Fibroblast of upper back skin (primary cell): ENCODE measurements at places on chromosomes 16 and 17.

- no peak for DNase-seq
Observed at GRCh38 chr17:43140396-43141332, 15.5 kb upstream of the BRCA1 start.

DNA sequence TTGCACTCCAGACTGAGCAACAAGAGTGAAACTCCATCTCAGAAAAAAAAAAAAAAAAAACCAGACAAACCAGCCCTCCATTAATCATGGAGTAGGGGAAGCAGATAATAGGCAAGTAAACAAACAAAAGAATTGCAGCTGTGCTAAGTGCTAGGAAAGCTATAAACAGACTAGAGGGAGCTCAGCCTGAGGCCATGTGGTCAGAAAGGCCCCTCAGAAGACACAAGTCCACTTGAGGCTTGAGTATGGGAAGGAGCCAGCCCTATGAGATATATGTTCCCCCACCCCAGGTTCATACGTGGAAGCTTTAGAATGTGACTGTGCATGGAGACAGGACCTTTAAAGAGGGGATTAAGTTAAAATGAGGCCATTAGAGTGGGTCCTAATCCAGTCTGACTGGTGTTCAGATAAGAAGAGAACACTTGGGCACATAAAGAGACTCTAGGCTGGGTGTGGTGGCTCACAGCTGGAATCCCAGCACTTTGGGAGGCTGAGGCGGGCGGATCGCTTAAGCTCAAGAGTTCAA lies 132.6 kb upstream of the NOL11 start:
- no peak for DNase-seq

DNA sequence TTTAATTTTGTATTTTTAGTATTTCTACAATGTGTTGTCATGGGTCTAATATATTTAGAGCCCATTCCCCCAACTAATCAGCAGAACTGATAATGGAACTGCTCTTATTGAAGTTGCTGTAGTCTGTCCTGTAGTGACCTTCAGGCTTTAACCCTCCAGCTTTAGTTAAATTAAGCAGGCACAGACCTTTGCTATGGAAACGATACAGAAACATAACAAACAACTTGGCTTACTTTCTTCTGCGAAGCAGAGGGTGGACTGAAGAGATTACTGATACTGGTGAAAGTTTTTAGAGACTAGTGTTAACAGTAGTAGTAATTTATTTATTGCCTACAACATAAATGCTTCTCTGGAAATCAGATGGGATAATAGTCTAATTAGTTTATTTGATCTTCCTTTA lies 61.4 kb downstream of the NFATC3 start:
- no peak for DNase-seq

- no peak for DNase-seq
Observed at GRCh38 chr17:54882950-54883349, 17.7 kb upstream of the TOM1L1 start.

DNA sequence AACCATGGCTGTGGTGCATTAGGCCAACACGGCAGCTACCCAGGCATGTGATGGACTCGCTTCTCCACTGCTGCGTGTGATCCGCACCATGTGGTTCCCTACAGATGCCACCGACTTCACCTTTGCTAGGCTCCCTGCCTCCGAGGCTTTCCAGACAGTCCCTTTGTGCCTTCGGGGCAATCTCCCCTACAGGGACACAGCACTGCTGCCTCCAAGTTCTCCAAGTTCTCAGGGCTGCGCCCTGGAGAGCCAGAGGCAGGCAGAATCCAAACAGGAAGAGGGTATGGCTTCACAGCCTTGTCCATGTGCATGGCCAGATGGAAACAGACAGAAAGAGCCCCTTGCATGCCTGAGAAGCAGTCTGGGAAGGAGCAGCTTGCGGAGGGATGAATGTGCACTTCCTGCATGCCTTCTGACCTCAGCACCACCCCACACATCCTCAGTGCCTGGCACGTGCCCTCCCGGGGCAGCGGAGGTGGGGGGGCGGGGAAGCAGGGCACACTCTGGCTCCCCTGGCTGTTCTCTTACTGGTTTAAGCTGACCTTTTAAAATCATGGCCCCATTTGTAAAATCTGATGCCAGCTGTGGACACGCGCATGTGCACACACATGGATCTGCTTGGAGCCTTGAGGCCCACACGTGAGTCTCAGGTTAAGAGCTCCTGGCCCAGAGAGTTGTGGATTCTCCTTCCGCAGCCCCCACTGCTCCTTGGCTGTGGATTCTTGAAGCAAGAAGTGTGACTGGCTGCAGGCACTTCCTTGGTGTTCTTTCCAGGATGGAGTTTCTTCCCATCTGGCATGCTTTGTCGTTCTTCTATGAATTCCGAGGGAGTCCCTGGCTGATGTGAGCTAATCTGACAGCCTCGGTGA lies 55.3 kb upstream of the MTSS2 start:
- DNase-seq = peak; percentile 75

DNA sequence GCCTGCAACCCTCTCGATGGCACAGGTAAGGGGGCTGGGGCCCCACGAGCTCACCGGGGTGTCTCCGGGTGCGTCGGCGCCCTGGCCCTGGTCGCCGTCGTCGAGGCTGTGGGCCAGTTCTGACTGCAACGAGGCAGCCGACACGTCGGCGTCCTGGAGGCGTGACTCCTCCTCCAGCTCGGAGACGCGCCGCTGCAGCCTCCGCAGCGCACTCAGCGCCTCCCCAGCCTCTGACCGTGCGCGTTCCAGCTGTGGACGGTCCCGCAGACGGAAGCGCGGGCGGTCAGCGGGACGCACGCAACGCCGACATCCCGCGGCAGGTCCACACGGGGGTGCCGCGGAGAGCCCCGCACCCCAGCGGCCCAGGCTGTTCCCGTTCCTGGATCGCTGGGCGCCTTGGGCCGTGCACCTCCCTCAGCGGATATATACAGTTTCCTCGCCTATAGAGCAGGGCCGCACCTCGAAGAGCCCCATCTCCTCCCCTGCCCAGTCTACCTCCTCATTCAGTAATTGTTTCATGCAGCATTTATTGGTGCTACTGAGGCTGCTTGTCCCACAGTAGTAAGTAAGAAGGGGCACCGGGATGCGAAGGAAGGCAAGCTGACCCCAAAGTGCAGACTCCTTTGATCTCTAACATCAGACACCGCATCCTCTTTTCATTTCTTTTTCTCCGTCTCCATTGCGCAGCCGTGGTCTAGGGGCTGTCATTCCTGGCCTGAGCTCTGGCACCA lies 5.8 kb downstream of the THOC6 start:
- peak; percentile 31 for DNase-seq

DNA sequence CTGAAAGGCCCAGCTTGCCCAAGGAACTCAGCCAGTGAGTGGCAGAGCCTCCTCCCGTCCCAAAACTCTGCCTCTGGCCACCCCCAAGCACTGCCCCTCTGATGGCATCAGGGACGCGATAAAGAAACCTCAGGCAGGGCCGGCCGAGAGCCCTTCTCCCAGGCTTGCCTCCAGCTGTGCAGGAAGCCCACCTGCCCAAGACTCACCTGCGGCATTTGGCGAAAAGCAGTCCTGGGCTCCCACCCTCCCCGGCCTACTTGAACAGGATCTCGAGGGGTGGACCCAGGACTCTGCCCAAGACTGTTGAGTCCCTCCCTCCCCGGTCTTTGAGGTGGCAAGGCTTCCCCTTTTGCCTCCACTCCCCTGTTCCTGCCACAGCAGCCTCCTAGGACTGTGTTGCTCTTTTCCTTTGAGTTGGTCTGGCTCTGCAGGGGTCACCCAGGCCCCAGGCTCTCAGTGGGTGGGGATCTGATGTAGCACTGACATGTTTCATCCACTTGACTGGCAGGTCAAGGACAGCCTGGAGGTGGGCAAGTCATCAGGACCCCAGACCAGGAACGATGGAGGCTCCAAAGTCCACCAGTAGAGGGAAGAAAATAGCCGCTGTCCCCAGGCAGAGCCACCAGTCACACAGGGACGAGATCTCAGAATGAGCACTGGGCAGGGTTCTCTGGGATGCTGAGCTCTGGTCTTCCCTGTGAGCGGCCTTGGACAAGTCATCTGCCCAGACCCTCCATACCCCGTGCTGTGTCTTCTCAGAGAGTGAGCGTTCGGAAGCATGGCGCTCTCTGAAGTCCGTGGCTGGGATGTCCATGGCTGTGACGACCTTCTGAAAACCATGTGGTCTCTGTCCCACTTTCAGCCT lies 111.0 kb upstream of the TNRC6C start:
- DNase-seq = no peak

GRCh38 chr17:22374741-22375140 lies 682.4 kb downstream of the KCNJ18 start:
- no peak for DNase-seq

GRCh38 chr16:57688987-57689761 lies 5.4 kb upstream of the DRC7 start:
- no peak for DNase-seq

DNA sequence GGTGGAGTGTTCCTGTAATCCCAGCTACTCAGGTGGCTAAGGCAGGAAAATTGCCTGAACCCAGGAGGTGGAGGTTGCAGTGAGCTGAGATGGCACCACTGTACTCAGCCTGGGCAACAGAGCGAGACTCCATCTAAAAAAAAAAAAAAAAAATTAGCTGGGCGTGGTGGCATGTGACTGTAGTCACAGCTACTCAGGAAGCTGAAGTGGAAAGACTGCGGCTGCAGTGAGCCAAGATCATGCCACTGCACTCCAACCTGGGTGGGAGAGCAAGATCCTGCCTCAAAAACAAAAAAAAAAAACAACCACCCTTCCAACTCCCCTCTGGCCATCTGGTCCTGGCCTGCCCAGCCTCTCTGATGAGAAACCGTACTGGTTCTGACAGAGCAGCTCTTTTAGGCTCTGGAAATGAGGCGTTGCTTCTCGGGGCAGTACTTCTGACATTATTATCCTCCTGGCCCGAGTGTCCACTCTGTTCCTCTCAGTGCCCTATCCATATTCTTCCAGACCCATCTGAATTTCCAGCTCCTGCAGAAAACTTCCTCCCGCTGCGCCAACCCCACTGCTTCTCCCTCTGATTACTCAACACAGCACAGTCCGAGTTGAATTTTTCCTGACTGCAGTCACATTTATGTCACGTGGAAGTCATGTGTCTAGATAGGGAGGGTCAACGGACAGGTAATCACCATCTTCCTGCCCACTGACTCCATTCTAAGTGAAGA lies 13.3 kb downstream of the GGA2 start:
- no peak for DNase-seq

- peak; percentile 31 for DNase-seq
Observed at GRCh38 chr16:46929378-46930332, 43.8 kb downstream of the DNAJA2 start.

- no peak for DNase-seq
Observed at GRCh38 chr17:27336184-27336583, 42.3 kb downstream of the WSB1 start.

- DNase-seq = peak; percentile 16
Observed at GRCh38 chr16:55605754-55606336, 39.4 kb downstream of the CAPNS2 start.

- no peak for DNase-seq
Observed at GRCh38 chr16:90078579-90078895, 1.4 kb upstream of the PRDM7 start.

- no peak for DNase-seq
Observed at GRCh38 chr17:5097101-5097834, 14.4 kb downstream of the ZNF232 start.

- DNase-seq = no peak
Observed at GRCh38 chr16:28838558-28838918, 7.6 kb downstream of the TUFM start.

- DNase-seq = no peak
Observed at GRCh38 chr16:2186064-2186463, 10.3 kb downstream of the CASKIN1 start.

DNA sequence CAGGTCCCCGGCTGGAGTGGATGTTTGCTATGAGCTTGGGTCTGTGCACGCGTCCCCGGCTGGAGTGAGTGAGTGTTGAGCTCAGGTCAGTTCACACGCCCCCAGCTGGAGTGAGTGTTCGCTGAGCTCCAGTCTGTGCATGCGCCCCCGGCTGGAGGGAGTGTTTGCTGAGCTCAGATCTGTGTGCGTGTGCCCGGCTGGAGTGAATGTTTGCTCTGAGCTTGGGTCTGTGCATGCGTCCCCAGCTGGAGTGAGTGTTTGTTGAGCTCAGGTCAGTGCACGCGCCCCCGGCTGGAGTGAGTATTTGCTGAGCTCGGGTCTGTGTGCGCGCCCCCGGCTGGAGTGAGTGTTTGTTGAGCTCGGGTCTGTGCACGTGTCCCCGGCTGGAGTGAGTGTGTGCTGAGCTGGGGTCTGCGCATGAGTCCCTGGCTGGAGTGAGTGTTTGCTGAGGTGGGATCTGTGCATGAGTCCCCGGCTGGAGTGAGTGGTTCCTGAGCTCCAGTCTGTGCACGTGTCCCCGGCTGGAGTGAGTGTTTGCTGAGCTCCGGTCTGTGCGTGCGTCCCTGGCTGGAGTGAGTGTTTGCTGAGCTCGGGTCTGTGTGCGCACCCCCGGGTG lies 284.2 kb downstream of the SNX29 start:
- DNase-seq = no peak

DNA sequence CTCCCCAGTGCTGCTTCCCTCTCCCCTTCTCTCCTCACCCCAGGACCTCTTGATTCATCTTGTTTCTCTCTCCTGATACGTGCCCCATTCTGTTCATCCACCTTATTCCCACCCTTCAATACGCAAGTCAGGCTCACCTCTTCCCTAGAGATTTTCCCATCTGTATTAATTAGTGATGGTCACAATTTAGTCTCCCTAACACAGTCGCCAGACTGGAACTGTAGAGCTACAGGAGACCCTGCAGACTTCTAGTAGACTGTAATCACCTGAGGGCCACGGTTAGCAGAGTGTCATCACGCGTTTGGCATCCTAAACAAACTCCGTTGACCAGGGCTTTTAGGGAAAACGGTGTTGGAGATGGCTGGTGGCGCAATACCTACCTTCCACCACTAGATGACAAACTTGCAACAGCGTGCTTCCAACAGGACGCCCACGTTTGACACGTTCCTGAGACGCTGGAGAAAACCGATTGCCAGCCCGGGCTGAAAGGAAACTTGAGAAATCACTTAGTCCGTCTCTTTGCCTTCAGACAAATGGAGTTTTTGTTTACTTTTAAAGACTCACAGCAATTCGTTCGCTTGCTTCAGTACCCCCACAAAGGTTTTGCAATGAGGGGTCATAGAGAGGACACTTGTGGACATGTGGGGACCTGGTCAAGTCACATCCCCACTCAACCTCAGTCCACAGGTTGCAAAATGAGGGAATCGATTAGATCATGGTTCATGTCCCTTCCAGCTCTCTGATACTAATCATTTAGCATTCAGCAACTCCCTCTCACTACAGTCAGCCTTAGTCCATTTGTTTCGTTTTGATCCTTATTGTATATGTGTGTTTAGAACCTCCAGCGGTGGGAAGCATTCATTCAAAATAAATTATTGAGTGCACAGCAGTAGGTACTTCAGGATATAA lies 20.6 kb downstream of the MYL4 start:
- peak; percentile 93 for DNase-seq
